Gastroesophageal sphincter (tissue), 4 donors: ENCODE measurements at places on chromosomes 7 and 10. TPM values are rescaled to one million over a fixed set of nuclear protein-coding genes. Genes with fewer than 3 reads are reported as not detected.

Gene ANXA8L1
- 0.31 TPM for total RNA-seq

GRCh38 chr7:143282124-143282523 is 2.6 kb upstream of the TMEM139 start:
- ATAC-seq: no peak

GRCh38 chr7:134037991-134038390 is 89.1 kb upstream of the LRGUK start:
- no peak for ATAC-seq

DNA sequence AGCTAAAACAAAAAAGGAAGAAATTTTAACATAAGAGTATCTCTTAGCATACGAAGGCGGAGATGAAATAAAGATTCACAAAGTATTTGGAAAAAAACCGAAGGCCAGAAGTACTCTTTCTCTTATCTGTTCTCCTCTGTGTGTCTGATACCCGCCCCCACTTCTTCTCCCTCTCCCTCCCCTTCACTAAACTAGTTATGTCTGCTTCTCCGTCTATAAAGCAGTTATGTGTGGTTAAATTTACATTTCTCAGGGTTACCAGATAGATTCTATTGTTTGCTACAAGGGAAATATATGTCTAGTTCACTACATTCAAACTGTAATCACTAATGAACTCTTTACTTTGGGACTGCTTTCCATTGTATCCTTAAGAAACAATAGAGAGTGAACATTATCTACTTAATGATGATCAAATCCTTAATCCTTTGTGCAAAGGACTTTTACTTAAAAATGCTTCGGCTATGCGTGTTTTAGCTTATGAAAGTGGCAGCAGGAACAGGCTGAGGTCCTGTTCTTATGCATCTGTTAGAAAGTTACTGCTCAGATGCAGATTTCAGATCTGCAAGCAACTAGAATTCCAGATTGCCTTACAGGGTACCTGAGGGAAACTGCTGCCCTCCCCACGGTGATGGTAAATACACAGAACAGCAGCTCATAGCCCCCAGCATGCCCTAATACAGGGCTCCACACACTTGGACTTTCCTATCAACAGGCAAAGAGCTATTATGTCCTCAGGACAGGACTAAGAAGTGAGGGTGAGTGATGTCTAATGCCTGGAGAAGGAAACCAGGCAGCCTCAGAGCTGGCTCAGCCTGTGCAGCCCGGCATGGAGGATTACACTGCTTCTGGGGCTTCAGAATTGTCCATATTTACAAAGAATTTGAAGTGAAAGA is 273.3 kb downstream of the FZD1 start:
- no peak for ATAC-seq

Gene USP6NL
- 9.0 TPM for total RNA-seq

DNA sequence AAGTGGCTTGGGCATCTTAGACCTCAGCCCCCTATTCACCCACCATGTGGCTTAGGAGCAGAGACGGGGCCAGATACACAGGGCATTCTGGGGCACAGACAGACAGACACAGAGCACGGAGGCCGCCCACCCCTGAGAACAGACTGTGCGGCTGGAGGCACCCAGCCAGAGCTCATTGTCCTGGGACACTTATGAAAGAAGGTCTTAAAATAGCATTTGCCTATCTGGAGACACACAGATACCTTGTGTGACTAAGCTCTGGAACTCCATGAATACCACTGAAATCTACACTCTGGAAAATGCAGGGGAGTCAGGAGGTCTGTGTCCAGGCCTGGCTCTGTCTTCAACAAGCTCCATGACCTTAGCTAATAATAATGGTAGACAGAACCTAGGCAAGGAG is 41.4 kb upstream of the ADO start:
- ATAC-seq: no peak

DNA sequence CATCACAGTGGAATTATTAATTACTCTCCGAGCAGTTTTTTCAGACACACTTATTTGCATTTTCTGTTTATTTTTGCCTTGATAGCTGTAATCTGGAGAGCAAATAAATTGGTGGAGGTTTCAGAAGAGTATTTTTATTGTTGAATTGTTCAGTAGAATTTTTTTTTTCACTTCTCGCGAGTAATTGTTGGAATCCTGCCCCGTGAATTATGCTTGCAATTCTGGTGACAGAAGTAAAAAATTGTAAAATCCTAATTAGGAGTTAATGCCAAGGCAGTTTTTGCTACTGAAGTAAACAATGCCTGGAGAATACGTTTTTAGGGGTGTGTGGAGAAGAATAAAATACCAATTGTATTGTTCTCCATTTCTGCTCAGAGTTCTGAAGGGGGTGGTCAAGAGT is 88.2 kb downstream of the AOAH start:
- no peak for ATAC-seq

DNA sequence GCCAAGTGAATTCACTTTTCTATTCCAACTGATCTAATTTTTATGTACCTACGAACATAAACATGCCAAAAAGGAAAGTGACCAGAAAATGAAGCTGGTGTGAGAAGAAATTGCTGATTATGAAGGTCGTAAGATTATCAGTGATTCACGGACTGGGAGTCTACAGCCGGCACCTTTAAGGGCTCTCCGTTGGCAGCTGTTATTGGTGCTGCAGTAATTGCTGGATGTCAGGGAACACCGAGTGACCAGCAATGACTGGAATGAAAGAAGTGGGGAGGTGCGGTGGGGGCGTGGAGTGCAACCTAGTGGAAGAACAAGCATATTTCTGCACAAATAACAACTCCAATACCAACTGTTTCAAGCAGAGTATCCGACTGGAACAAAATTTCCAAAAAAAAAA is 109.8 kb upstream of the TARP start:
- no peak for ATAC-seq

- ATAC-seq: no peak
Measured at GRCh38 chr10:102157224-102157623, 5.0 kb downstream of the NOLC1 start.

DNA sequence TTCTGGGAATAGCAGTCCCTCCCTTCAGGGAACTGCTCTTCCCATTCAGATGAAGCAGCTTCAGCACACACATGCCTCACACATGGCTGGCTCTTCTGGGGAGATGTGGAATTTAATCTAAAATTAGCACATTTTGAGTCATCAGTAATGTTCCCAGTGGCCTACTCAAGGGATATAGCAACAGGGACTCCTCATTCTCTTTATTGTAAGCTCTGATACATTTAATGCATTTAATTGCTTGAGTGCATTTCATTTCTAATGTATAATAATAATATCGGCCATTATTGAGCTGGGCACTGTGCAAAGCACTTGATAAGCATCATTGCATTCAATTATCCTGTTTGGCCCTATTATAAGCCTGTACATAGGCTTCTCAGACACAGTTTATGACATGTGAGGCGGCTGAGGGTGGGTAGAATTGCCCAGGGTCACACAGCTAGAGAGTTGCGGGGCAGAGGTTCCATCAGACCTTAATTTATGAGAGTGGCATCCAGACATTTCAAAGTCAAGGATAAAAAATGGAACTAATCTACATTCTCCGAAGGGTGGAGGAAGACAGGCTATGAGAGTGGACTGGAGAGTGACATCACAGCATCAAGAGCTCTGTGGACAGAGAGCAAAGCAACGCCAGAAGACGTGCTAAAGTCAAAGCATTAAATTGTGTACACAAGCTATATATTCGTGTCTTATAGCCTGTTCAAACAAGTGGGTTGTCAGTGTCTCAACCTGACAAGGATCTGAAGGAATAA is 76.8 kb downstream of the LANCL2 start:
- no peak for ATAC-seq

DNA sequence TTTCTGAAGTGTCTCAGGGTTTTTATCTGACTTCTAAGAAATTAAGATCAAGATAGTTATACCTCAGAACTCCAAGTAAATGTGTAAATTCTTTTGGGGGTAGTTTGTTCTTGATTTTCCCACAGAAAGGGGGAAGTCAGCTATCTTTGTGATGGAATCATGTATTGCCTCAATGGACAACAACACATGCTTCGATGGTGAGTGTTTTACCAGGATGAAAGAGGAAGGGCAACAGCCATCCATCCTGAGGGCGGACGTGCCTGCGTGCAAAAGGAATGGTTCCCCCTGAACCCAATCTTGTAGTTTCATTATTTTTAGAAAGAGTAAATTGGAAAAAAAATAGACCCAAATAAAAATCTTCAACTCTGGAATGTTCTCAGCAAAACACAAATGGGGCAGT is 67.2 kb upstream of the ZPBP start:
- no peak for ATAC-seq

DNA sequence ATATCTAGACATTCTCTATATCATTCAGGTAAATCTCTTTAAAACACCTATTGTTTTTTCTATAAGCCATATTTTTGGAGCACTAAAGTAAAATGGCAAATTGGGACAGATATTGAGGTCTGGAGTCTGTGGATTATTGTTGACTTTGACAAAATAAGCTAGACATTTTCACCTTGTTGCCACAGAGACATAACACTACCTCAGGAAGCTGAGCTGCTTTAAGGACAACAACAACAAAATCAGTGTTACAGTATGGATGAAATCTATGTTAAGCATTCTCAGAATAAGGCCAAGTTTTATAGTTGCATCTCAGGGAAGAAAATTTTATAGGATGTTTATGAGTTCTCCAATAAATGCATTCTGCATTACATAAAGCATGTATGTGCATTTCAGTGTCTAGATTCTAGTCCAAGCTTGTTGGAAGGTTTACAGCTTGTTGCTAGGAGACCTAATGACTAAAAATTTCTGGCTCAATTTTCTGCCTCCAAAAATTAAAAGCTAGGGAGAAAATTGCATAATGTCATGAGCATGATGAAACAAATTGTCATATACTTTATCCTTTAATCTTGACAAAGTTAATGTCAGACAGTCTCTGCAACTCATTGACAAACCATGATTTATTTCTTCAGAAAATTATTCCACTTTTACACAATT is 18.3 kb downstream of the LIPM start:
- ATAC-seq: no peak

DNA sequence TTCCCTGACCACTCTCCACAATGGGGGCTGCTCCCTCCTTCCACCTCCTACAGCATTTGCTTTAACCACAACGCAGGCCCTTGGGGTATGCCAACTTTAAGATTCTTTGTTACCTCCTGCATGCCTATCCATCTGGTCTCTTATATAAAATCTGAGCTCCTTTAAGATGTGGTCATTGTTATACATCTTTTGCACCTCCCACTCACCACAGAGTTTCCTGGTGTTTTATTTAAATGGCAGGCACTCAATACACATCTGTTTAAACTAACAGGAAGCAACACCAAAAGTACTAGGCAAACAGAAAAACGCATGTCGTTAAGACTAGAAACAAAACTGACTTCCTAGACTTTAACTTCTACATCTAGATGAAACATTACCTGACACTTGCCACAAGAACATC is 36.3 kb downstream of the SLC25A13 start:
- ATAC-seq: no peak

DNA sequence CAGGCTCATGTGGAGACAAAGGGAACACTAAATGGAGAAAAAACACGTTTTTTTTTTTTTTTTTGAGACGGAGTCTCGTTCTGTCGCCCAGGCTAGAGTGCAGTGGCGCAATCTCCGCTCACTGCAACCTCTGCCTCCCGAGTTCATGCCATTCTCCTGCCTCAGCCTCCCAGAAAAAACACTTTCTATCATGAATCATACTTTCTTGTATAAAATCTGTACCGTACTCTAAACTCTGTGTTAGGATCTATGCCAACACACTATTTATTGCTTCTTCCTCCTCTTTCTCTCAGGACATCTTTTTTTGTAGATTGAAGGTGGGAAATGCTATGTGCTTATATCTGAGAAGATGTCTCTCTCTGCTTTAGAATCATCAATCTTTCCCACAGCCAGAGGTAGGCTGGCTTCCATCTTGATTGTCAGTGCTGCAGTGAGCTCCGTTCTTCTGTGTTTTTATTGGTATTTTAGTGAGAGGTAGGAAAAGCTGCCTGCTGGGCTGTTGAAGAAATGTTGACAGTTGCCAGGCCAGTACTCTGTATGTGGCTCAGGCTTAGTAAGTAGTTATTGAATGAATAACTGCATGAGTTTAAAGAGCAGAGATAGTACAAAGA is 101.1 kb downstream of the GPR85 start:
- no peak for ATAC-seq

DNA sequence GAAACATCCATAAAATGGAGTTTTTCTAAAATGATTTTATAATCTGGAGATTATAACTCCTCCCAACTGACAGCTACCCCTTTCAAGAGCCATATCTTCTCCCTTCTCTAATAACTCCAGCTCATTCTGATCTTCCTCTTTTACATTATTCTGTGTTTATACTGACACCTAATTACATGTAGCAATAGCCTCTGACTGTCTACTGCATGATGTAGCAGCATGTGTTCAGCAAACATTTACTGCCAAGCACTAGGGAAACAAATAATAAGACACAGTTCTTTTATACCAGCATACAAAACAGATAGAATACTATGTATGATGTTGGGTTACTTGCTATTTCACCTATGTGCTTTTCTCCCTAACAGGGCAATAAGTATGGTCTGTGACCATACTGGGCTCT is 20.7 kb downstream of the RBM28 start:
- ATAC-seq: no peak

DNA sequence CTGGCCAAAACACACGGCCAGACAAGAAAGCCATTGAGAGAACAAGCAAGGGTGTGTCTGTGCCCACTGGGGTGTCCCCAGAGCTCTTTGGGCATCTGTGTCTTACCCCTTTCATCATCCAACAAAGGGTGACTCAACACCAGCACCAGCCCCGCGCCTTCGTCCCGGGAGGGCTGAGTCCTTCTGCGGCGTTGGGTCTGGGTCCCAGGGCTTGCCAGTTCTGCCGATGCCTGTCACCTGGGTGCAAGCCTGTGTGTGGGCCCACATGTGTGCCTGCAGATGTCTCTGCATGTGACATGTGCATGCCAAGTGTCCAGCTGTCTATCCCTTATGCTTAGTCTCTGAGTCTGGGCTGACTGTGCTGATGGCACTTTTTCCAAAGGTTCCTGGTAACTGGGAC is 24.4 kb upstream of the ELN start:
- ATAC-seq: no peak

- ATAC-seq: no peak
Measured at GRCh38 chr7:152173372-152174070, 148.0 kb downstream of the GALNT11 start.
